ENCODE measurements at places on chromosomes 1 and 21. TPM values are rescaled to one million over a fixed set of nuclear protein-coding genes. Genes with fewer than 3 reads are reported as not detected.

DNA sequence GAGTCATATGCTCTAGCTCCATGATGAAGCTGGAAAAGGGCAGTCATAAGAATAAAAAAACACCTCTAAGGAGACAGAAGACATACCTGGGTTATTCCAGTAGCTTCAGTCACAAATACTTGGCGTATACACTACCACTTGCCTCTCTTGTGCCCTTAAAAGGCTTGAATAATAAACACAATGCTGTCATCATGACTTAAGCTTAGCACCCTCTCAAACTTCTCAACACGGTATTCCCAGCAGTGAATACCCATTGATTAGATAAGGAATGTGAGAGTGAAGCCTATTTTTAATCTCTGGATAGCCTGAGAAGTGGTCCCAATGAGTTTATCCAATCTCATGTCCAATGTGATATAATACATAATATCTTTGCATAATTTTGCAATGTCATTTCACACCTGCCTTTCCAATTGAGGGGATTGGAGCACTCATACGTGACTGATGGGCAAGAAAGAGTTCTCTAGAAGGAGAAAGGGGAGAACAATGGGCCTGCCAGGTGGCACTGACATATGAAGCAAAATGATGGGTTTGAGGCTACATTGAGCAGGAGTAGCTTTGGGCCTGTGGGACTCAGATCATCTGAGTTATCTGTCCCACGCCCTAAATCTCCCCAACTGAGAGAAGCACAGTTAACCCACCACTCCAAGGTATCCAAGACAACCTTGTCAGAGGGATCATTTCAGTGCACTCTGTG lies 298.6 kb upstream of the DAB1 start:
- DNase-seq, result no peak

DNA sequence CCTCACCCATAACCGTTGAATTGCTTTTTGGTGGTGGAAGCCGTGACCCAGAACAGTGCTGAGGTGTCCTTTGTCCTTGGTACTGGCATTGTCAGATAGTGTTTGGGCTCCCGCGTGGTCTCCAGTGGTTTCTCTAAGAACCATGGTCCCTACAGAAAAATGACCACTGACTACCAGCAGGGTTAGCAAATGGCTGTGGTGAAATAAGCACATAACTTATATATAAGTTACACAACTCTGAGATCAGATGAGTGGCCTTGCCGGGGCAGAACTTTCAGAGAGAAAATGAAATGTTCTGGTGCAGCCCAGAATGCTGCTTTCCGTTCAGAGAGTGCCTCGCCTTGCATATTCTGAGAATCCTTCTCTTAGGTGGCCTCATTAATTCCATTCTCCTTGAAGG lies 5.0 kb downstream of the SLC37A1 start:
- no peak for DNase-seq

GRCh38 chr1:18440385-18441226 lies 40.1 kb upstream of the KLHDC7A start:
- DNase-seq, result no peak

DNA sequence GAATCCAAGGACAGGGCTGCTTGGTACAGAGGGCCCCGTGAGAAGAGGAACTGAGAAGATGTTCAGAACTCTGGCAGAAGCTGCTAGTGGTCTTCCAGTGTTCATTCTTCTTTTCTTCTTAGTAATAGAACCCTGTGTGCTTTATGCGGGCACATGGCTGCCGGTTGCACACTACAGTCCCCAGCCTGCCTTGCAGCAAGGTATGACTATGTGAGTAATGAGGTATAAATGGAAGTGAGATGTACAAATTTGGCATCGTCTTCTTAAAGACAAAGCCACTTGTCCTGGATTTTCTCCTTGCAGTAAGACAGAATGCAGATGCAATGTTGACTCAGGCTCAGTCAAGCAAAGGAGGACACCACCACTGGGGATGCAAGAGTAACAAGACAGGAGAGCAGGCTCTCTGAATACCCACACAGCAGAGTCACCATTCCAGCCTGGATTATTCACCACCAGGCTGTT lies 15.0 kb upstream of the ATP1B1 start:
- no peak for DNase-seq

DNA sequence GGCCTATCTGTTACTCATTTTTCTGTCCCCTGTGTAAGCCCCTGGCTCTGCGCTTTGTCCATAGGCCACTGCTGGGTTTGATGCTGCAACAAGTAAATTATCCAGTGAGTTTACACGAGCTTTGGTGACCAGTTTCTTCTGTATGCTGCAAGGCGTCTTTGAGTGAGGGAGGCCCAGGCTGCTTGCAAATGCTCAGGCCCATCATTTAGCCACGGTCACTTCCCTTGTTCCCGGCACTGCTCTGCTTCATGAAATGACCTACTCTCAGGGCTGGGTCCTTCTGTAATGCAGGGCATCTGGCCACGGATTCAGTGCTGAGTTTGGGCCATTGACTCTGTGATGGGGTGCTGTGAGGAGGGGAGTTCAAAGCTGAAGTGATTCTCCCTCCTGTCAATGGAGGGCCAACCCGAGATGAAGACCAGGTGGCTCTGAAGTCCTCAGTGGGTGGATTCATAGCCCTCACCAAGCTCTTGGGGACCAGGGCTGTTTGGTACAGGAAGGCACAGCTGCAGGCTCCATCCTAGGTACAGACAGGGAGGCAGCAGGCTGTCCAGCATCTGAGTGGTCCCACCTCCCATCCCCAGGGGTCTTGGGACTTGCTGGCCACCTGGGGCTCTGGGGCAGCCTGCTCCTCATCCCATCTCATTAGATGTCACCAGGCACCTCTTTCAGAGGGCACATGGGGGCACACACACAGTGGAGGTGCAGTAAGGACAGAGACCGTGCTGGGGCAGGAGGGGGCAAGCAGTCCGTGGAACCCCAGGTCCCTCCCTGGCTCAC lies 21.7 kb downstream of the LHX4 start:
- DNase-seq, result no peak

GRCh38 chr1:18452550-18452949 lies 28.2 kb upstream of the KLHDC7A start:
- peak; percentile 46 for DNase-seq

- DNase-seq, result peak; percentile 91
These were observed 68.8 kb upstream of the WDR26 start for GRCh38 chr1:224503161-224504118.

GRCh38 chr1:171833091-171833825 lies 8.0 kb upstream of the DNM3 start:
- DNase-seq, result no peak

- no peak for DNase-seq
These were observed 97.9 kb upstream of the KIF26B start for GRCh38 chr1:245056913-245057312.

DNA sequence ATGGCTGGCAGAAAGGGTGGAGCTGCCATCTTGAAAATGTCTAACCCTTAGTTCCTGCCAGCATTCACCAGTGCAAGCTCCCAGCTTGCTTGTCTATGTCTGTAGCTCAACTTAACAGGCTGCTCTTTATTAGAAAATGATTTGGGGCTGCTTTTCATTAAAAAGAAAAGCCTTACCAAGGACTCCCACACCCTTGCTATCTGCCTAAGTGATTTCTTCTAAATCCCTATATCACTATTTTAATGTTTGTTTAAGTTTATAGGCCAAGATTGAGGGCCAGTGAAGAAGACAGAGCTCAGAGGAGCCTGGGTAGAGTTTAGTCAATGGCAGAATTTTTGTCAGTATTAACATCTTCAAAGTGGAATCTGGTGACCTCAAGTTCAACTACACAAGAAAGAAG lies 336.8 kb upstream of the CHRM3 start:
- DNase-seq, result no peak

GRCh38 chr1:164640686-164641352 lies 81.8 kb downstream of the PBX1 start:
- no peak for DNase-seq

DNA sequence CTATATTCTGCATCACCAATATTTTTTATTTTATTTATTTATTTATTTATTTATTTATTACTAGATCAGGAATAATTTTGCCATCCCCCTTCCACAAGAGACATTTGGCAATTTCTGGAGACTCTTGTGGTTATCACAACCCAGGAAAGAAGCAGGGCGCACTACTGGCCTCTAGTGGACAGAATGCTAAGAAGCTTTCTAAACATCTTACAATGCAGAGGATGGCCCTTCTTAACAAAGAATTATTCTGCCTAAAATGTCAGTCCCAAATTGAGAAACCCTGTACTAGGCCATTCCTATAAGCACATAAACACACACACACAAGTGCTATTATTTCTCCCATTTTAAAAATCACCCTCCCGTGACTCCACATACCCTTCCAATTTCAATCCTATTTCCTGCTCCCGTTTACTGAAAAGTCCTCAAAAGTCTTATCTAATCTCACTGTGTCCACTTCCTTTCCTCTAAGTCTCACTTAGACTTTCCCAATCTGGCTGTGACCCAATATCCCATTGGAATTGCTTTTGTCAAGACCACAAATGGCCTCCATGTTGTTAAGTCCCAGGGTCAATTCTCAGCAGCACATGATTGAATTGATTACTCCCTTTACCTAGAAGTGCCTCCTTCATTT lies 43.7 kb upstream of the RNF11 start:
- DNase-seq, result peak; percentile 50

Gene H3-3A
- total RNA-seq, result 200 TPM

Gene LPAR3
- not detected for total RNA-seq

Gene SMIM12
- 40.3 TPM for total RNA-seq

Gene ZFP69B
- total RNA-seq, result 0.65 TPM

Gene RNU1-3
- total RNA-seq, result under 0.01 TPM

Gene IGSF21
- not detected for total RNA-seq

Gene UMODL1
- not detected for total RNA-seq

Gene LCE2B
- not detected for total RNA-seq

Gene WDR26
- total RNA-seq, result 61.7 TPM

Gene FCRL6
- not detected for total RNA-seq

Gene CFAP74
- total RNA-seq, result not detected

All from lung microvascular endothelial cell (primary cell).